ENCODE measurements at places on chromosomes 3 and 15. TPM values are rescaled to one million over a fixed set of nuclear protein-coding genes. Genes with fewer than 3 reads are reported as not detected.
A peak's percentile ranks its signal among the peaks of the same experiment; 100 is the strongest.

The FANCD2OS gene
- total RNA-seq, result not detected

DNA sequence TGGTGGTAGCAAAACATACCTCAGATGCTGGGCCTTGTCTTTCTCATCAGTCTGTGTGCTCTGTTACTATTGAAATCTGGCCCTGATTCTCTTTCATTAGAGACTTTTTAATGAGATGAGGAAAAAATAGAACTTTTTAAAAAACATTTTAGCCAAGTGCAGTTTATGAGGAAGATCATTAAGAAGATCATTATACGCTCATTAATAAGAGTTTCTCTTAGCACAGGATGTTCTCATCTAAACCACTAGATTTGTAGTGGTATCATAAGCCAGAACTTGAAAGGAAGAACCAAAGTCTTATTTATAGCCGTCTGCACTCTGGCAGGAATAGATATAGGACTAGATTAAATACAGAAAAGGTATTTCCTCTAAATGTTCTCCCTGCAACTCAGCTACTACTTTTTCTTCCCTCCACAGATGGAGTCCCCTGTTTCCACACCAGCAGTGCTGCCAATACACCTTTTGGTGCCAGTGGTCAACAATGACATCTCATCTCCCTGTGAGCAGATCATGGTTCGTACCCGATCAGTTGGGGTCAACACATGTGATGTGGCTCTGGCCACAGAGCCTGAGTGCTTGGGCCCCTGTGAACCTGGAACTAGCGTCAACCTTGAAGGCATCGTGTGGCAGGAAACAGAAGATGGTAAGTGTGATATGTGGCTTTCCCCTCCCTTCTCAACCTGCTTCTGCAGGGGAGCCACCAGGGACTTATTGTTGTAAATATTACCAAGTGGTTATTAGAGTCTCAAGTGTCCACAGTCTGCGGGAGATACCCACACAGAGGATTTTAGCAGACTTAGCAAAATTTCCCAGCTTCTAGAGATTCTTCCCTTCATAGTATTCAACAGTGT, 152.8 kb downstream of the RBPMS2 start:
- no peak for DNase-seq

The NR2F2 gene
- 14.1 TPM for total RNA-seq

- DNase-seq, result no peak
Observed at GRCh38 chr3:137099364-137100219, 141.8 kb downstream of the IL20RB start.

DNA sequence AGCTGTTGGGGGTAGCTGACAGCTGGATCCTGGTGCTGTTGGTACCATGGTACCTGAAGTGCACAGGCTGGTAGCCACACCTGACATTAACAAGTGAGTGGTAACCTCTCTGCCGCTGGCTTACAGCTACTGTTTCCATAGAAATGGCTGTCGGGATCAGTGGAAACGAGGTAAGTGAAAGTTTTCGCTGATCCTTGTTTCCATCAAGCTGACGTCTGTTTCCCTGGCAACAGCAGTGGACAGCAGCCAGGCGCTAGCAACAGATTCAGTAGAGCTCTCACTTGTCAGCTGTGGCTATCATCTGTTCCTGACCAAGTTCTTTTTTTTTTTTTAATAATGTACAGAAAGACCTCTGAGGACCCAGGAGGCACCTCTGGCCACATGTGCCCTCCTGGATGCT, 166.2 kb downstream of the CHDH start:
- DNase-seq, result no peak

GRCh38 chr3:138219255-138219654, 32.2 kb downstream of the ARMC8 start:
- no peak for DNase-seq

DNA sequence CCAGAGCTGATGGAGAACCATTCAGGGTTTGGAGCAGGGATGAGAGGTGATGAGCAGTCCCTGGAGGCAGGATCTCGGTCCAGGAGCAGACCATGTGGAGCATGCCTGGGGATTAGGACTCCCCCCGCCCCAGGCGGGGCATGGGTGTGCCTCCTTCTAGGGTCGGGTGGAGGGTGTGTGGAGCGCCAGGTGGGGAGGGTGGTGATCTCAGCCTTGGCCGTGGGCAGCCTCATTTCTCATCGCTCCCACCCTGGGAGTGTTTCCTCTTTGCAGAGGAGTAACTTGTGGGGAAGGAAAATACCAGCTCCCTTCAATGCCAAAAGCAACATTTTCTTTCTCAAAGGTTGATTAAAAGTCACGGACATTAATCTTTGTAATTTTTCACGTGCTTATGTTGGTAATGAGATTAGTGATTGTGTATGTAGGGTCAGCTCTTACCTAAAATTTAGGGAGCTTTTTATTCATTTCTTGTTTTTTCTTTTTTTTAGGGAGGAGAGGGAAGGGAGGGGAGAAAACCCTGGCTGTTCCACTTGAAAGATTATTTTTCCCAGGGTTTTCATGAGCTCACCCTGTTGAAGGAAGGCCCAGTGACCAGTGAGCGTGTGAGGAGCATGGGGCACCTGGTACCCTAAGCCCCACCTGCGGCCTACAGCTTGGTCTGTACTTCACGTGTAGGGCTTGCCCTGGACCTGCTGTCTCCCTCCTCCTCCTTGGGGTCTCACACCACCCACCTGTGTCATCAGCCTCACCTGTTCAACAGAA, 11.0 kb downstream of the FBLN2 start:
- DNase-seq, result peak; percentile 57

GRCh38 chr3:192812743-192813383, 85.5 kb upstream of the FGF12 start:
- DNase-seq, result peak; percentile 54

The ASB14 gene
- total RNA-seq, result not detected

DNA sequence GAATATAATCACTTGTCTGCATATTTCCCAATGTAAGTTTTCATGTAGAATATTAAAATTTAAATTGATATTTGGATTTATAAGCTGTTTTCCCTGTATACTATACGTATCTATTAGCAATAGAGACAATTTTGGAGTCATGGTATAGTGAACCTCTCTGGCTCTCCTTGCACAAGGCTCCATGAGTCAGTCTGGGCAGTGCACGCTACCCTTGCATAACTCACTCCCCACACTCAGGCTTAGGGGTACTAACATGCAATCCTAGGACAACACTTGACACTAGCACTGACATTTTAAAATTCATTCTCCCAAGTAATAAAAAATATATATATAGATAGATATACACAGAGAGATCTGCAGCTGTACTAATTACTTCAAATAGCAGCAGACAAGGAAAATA, 39.2 kb downstream of the SLC24A1 start:
- no peak for DNase-seq

DNA sequence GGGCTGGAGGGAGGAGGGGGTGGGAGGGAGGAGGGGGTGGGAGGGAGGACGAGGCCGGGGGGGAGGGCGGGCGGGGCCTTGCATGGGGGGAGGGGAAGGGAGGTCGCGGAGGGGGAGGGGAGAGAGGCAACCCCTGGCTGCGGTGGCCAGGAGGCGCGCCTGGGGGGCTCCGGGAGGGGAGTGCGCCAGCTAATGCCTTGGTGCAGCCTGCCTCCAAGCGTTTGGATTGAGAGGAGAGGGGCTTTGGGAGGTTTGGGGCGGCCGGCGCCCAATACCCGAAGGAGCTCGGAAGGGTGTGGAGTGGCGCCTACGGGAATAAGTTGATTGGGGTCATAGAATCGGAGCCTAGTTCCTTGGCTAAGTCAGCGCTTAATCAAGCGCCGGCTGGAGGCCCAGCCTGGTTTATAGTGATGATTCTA, 557 bp downstream of the TFG start:
- peak; percentile 21 for DNase-seq

DNA sequence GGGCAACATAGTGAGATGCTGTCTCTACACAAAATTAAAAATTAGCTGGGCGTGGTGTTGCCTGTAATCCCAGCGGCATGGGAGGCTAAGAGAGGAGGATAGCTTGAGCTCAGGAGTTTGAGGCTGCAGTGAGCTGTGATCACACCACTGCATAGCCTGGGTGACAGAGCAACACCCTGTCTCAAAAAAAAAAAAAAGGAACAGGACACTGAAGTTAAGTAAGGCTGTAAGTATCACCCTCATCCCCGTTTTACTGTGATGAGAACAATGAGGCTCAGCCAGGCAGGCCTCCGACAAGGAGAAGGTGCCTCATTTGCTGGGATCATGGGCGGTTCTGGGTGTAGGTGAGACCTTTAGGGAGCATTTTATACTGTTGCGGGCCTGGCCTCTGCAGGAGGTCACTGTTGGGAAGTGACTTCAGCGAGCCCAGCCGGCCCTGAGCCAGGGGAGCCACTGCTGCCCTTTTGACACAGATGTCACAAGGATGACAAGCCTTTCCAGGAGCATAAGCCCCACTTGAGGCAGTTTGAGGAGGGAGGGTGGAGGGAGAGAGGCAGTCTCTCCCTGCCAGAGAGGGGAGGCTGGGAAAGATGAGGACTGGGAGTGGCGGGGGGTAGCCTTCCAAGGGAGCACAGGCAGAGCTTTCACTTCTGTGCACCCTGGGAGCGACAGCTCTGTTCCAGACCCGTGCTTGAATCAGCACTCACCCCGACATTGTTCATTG, 30.8 kb downstream of the IRAK2 start:
- DNase-seq, result no peak

DNA sequence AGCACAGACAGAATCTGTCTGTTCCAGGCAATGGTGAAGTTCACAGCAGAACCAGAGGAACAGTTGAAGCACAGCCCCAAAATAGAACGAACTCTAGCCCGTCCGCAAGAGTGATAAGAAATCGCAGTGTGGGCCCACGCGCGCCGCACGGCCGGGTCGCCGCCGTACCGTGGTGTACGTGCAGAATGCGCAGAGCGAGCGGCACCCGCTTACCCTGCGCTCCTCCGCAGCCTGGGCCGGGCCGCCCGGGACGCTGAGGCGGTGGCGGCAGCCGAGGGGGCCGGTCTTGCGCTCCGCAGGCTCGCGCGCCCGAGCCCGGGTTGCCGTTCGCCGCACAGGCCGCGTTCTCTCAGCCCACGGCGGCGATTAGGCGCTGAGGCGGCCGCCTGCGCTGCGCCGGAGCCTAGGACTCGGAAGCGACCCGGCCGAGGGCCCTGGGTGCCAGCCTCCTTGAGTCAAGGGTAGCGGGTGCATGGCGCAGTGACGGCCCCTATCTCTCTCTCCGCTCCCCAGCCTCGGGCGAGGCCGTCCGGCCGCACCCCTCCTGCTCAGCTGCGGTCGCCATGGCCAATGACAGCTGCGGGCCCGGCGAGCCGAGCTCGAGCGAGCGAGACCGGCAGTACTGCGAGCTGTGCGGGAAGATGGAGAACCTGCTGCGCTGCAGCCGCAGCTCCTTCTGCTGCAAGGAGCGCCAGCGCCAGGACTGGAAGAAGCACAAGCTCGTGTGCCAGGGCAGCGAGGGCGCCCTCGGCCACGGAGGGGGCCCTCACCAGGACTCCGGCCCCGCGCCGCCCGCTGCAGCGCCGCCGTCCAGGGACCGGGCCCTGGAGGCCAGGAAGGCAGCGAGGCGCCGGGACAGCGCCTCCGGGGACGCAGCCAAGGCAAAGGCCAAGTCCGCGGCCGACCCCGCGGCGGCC, 20.5 kb downstream of the WDR73 start:
- peak; percentile 42 for DNase-seq

GRCh38 chr3:194100856-194101390, 35.0 kb upstream of the HES1 start:
- no peak for DNase-seq

GRCh38 chr15:79933231-79933630, 36.4 kb upstream of the MTHFS start:
- DNase-seq, result no peak

DNA sequence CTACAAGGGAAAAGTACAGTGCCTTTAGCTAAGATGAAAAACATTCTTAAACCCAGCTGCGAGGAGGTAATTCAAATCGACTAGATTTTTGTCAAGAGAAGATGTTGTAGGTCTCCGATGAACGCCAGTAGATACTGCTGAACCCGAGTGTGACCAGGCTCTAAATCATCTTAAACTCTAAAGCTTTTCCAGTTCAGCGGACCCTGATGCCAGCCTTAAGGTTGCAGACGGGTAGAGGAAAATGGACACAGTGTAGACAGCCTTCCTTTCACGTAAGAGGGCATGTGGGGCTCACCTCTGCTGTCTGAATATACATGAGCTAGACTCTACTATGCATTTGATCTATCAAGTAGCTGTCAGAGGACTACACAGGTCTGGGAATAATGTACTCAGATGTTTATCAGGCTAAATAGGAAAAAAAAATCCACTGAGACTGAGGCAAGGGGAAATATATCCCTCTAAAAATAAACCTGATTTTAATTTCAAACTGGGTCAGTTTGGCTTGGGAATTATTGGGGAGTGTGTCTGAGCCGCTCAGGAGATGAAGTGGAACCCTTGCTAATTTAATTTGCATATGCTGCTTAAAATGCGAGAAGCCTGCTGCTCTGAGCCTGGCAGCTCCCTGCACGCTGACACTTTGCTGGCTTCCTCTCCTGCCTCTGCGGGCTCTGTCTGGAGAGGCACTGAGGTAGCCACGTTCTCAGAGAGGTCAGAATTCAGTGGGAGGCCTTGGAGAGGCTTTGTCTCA, 151.9 kb downstream of the CADPS start:
- no peak for DNase-seq

GRCh38 chr15:82972990-82973389, 13.0 kb upstream of the RAMAC start:
- no peak for DNase-seq

- DNase-seq, result no peak
Observed at GRCh38 chr3:57699591-57699990, 6.7 kb upstream of the DENND6A start.

The LXN gene
- total RNA-seq, result not detected

The CHDH gene
- 6.2 TPM for total RNA-seq

GRCh38 chr3:183327343-183327742, 74.3 kb downstream of the B3GNT5 start:
- no peak for DNase-seq

- DNase-seq, result peak; percentile 49
Observed at GRCh38 chr3:52339612-52340011, 23.5 kb downstream of the DNAH1 start.

- DNase-seq, result no peak
Observed at GRCh38 chr3:4763604-4764247, 215.5 kb upstream of the BHLHE40 start.

DNA sequence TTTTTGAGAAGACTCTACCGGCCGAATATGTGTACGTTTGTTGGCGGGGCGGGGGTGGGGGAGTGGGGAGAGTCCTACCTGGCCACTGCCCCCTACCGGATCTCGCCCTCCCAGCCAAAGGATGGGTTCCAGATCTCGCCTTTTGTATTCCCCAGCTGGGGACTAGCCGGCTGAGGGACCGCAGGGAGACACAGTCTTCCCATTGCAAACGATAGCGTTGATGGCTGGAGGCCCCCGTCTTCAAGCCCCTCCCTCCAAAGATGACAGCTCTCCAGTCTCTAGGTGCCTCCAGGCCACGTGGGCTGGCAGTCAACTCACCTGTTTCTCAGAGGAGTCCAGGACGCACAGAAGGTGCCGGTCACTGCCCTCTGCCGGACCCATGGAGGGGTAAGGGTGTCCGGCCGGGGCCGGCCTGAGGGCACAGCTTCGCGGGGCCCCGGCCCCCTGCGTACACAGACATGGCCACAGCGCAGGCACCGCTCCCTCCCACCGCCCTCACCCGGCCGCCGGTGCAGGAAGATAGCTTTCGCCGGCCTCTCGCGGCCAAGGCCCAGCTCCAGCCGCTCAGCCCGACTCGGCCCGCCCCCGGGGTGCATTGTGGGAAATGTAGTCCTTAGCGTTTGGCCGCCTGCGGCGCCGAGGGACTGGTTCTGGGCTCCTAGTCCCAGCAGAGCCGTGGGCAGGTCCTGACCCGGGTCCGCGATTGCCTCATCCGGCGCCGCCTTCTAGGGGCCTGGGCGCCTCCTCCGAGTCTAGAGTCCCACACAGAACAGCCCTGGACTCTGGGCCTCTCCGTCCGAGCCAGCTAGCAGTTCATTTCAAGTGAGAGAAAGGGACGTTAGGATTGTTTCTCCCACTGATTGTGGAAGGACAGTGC, at the start of gene MON1A:
MON1A (minus strand) TSS at position 521 of the 877 bp plus-strand sequence. CDS start 16,465 bp downstream, outside the sequence.
- DNase-seq, result peak; percentile 92

The MAP1A gene
- 2.7 TPM for total RNA-seq

The CADPS gene
- not detected for total RNA-seq

GRCh38 chr3:11651900-11652299, 8.2 kb upstream of the VGLL4 start:
- DNase-seq, result no peak

Data from Daoy (cell line).